Fibroblast of skin of scalp (primary cell): ENCODE measurements at places on chromosomes 12 and 14.

GRCh38 chr12:2833810-2834209, 1.0 kb downstream of the NRIP2 start:
- DNase-seq: no peak

DNA sequence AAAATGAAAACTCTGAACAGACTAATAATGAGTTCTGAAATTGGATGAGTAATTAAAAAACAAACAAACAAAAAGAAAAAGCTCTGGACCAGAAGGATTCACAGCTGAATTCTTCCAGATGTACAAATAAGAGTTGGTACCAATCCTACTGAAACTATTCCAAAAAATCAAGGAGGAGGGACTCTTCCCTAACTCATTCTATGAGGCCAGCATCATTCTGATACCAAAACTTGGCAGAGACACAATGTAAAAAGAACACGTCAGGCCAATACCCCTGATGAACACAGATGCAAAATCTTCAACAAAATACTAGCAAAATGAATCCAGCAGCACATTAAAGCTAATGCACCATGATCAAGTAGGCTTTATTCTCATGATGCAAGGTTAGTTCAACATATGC, 183.9 kb upstream of the CNOT2 start:
- no peak for DNase-seq

GRCh38 chr12:96846293-96846692, 60.8 kb upstream of the NEDD1 start:
- no peak for DNase-seq

DNA sequence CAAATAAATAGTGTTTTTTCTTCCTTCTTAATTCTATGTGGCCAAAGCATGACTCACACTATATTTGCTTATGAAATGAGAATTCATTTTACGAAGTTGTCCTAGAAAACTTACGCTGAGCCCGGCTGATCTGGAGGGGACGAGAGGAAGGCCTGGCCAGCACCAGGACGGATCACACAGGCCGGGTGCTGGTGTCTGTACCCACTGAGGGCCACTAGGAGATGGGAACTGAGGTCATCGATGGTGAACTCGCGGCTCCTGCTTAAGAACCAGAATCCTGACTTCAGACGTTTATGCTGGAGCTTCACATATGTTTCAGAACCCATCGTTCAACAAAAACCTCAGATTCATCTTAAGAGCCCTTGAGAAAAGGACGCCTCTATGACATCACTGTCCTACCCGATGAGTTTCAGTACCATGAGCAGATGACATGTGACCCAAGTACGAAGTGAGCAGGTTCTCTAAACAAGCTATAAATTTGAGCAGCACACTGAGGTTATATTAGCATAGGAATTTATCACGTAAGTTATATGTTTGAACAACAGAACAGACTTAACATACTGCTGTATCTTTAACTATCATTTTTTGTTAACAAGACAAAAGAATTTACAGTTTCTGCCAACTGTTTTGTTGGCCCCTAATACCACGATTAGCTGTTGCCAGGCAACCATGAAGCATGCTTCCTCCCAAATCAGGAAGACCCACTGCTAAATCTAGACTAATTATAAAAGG, 111.9 kb downstream of the FOXN3 start:
- DNase-seq: peak; percentile 67

DNA sequence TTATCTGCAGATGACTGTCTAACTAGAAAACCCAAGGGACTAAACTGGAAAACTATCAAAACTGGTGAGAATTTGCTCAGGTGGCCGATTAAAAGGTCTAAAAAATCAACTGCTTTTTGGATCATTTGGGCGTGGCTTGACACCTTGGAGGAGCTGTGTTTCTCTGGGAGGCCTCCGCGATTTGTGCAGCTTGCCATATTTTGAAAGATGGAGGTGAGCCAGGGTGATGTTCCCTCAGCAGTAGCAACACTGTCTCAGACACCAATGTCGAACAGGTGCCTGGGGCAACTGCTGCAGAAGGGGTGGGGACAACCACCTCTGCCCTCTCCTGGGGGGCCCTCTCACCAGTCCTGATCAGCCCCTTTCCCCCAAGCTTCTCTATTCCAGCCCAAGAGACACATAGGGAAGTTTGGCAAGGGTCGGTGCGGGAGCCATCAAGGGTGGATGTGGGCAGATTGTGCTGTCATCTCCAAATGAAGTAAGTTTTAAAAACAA, 3.8 kb downstream of the CCDC177 start:
- no peak for DNase-seq

DNA sequence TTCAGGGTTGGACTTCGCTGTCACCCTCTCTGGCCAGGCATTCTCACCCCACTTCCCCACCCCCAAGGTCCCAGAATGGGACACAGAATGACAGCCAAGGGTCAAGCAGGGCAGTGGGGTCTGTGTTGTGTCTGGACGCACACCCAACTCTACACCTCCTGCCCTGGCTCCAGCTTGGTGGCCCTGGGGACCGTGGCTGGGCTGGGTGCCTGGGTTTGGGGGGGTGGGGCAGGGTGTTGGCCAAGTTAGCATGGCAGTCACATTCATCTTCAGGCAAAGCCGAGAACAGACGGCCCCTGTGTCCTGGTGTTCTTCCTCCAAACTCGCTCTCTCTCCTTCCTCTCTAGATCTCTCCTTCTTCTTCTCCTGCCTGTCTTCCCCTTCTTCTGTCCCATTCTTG, 5.6 kb downstream of the LRP1 start:
- no peak for DNase-seq

DNA sequence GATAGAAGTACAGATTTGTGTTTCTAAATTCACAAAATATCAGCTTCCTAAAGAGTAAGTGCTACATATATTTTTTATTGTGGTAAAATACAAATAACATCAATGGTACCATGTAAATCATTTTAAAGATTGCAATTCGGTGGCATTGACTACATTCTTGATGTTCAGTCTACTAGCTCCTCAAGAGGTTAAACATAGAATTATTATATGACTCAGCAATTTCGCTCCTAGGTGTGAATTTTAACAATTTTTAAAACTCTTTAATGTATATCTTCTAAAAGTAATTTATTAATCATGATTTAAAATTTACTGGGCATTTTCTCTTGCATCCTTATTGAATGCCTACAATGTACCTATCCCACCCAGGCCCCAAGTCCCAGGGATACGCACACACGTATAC, 29.8 kb upstream of the OAS1 start:
- no peak for DNase-seq

DNA sequence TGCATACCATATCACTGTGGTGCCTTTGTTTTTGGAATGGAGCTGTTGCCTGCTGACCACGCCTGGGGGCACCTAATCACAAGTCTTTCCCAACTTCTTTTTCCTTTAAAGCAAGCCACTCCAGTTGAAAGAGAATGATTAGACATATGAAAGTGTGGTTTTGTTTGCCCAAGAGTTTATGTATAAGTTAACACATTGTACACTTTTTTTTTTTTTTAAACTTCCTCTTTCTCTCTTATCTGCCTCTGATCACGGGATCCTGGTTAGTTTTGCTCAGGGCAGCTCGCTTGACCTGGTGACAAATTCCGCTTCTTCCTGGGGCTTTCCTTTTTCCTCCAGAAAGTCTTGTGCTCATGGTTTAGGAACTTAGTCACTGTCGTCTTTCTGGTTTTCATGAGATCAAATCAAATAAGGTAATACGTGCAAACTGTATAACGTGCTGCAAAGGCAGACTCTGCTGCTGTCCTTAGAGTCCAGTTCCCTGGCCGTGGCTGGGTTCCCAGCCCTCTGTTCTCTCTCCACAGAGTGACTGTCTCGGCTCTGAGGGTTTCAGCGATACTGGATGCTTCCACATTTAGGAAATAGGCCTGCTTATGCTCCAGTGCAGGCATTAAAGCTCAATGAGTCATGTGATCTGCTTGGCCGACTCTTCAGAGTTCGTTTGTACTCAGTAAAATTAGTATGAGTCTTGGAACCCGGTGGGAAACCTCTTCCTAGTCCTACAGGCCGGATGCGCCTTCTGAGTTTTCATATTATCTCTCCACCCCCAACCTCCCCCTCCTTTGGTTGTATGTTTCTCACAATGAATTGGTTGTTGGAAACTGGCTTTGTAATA, 15.2 kb downstream of the RASSF3 start:
- peak; percentile 84 for DNase-seq

DNA sequence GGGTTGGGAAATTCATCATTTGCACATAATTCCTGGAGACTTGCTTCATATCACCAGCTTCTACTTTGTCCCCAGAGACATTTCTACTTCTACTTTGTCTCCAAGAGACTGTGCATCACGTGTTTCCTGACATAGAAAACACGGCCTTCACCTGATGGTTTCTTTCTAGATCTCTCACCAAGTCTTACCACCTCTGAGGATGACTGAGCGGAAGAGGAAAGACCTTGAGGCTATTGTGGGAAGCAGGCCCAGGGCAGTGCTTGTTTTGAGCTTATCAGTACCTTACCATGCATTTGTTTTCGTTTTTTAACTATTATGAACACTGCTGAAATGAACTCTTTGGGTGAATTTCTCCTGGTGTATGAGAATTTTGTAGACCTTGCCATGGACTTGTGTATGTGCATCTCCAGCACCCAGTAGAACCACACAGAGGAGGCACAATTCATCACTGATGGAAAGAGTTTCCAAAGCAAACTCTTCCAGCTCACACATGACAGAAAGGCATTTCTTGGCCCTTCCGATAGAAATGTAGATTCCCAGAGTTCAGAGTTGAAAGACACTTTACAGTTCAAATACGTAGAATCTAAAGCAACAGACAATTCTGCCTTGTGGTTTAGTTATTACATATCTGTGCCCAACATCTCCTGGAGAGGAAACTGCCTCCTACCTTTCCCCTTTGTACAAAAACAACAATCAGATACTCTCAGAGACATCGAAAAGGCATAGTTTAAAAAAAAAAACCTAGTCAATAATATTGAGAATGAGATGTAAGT, 434.7 kb downstream of the FUT8 start:
- DNase-seq: no peak

- peak; percentile 88 for DNase-seq
Observed at GRCh38 chr14:102539544-102540314, 30.2 kb upstream of the ANKRD9 start.

GRCh38 chr14:94641632-94641955, 29.4 kb downstream of the SERPINA3 start:
- no peak for DNase-seq

- no peak for DNase-seq
Observed at GRCh38 chr12:111295176-111295575, 73.7 kb downstream of the PHETA1 start.

DNA sequence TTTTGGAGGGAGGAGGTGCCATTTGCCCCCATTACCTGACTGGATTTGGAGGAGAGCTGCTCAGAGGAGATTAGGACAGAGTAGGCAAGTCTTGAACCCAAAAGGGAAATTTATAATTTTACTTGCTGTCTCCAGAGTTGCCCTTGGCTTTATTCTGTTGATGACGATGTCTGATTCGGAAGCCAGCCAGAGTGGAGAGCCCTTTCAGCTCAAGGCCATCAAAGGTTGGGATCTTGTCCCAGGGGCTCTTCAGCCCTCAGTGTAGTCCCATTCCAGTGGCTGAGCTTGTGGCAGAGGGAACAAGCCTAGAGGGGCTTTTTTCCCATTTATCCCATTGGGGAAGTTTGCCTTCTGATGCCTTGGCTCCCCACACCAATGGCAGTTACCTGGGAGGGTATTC, 71.8 kb downstream of the HSD17B6 start:
- no peak for DNase-seq

DNA sequence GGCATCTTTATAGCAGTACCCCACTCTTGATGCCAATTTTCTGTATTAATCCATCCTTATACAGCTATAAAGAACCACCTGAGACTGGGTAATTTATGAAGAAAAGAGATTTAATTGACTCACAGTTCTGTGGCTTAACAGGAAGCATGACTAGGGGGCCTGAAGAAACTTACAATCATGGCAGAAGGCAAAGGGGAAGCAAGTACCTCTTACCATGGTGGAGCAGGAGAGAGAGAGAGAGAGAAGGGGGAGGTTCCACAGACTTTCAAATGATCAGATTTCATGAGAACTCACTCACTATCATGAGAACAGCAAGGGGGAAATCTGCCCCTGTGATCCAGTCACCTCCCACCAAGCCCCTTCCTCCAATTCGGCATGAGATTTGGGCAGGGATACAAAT, 84.4 kb downstream of the SLC24A4 start:
- no peak for DNase-seq

- no peak for DNase-seq
Observed at GRCh38 chr12:4789776-4790175, 69.6 kb downstream of the GALNT8 start.

- DNase-seq: no peak
Observed at GRCh38 chr14:63972323-63972932, 119.6 kb downstream of the SYNE2 start.

DNA sequence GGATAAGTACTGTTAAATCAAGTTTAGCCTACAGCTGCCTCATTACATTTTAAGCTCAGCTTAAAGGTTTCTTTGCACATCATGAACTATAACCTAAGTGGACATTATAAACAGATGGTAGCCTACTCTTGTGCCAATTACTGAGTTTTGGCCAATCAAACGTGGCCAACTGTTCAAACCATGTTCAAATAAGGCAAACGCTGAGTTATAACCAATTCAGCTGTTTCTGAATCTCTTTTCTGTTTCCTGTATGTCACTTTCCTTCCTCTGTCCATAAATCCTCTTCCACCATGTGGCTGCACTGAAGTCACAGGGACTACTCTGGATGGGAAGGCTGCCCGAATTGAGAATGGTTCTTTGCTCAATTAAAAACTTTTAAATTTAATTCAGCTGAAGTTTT, 98.4 kb downstream of the BCAT1 start:
- DNase-seq: no peak

GRCh38 chr12:32360956-32361355, 38.4 kb upstream of the FGD4 start:
- no peak for DNase-seq

DNA sequence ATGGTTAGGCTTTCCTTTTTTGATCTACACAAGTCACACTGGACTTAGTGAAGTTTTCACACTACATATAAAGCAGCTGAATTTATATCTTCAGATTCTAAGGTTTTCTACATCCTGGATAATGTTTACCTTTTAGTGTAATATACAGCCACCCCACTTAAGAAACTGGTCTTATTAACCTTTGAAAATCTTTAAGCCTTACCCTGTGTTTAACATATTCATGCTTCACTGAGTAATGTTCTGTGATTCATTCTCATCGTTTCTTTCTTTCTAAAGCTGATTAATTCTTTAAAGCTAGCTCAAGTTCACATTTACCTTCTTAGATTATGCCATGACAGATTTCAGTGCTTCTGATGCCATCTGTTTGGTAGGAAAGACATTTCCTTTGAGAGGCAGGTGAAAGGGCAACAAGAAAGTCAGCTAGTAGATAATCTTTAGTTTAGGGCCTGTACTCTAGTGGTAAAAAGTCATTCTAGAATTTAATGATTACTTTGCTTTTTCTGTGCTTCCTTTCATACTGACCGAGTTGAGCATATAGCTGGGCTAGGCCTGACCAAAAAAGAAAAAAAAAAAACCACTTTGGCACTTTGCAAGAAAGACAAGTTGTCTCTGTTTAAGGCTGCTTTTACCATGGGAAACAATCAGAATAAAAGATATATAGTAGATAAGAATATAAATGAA, 690.9 kb upstream of the FBXO33 start:
- DNase-seq: no peak

DNA sequence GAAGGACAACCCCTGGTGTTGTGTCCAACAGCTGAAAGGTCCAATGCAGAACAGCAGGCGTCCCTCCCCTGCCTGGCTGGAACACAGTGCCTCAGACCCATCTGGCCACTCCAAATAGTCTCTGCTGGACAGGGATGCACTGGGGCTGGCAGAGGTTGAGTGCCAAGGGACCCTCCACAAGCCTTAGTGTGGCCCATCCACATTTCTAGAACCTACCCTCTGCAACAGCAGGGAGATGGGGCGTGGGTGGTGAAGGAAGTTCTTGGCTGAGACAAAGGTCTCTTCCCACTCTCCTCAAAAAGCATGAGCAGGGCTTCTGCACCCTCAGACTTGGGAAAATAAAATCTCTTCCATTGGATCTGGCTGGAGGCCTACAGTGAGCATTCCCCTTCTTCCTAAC, 36.5 kb downstream of the LTBP2 start:
- DNase-seq: no peak
